ENCODE measurements at places on chromosomes 1 and 21. TPM values are rescaled to one million over a fixed set of nuclear protein-coding genes. Genes with fewer than 3 reads are reported as not detected.

Gene TMEM82
- total RNA-seq: not detected

Gene PTCH2
- under 0.01 TPM for total RNA-seq

DNA sequence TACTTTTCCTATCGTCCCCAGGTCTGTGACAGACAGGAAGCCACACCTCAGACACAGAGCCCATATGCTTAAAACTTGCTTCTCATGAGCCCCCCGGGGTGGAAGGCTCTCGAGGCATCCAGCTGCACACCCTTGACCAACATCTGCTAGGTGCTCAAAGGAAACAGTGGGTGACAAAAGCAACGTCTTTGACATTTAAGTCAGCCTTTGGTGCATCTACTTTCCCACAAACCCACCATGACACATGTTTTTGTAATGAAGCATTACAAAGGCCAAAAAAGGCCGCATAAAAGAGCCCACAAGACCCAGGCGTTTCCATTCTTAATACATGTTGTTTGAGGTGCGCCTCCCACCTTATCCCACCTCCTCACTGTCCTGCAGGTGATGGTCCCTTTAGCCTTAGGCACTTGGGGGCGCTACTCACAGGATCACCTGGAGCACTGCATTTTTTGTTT lies 11.8 kb upstream of the FASLG start:
- no peak for DNase-seq

DNA sequence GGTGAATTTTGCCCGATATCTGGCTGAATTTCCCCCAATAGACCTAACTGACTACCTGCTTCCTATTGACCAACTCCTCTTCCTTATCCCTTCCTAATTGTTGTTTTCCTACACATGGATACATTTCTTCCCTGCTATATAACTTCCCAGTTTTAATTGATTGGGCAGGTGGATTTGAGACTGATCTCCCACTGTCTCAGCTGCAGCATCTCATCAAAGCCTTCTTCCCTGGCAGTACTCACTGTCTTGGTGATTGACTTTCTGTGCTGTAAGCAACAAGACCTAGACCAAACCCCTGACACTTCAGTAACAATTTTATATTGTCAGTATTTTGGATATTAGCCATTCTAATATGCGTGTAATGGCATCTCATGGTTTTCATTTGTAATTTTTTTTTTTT lies 11.3 kb upstream of the PLA2G2A start:
- DNase-seq: no peak

DNA sequence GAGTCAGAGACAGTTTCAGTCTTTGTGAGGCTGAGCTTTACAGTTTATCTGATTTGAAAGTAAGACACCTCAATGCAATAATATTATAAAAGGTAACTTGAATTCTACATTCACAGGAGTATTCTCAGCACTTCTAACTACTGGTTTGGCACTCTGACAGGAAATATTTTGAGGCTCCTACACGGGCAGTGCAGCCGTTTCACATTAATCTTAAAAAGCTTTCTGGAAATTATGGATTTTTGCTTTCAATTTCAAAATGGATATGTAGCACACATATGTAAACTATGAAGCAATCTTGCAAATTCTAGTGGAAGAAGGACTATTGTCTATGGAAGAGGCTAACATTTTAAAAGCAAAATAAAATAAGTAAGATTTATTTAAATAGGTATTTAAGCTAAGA lies 262.9 kb upstream of the SNX7 start:
- no peak for DNase-seq
